Neural cell (in vitro differentiated cells): ENCODE measurements at places on chromosomes 12 and 14. TPM values are rescaled to one million over a fixed set of nuclear protein-coding genes. Genes with fewer than 3 reads are reported as not detected.

Gene KRT74
- polyA plus RNA-seq, result not detected in 2 replicates

Gene DIO3
- 49.2 and 68.3 TPM in 2 replicates for polyA plus RNA-seq

Gene SERPINA5
- polyA plus RNA-seq, result 4.7 TPM in 1 of 2 replicates, not detected in the other

Gene WNT1
- not detected in 2 replicates for polyA plus RNA-seq

Gene PAPLN
- polyA plus RNA-seq, result 0.08 and 0.14 TPM in 2 replicates

Gene LMO3
- 38.8 and 42.8 TPM in 2 replicates for polyA plus RNA-seq

Gene JAG2
- 20.3 and 31.5 TPM in 2 replicates for polyA plus RNA-seq

Gene OR4K5
- polyA plus RNA-seq, result not detected in 2 replicates

Gene KRT6A
- polyA plus RNA-seq, result not detected in 2 replicates

Gene IAPP
- polyA plus RNA-seq, result not detected in 2 replicates

Gene CACNB3
- polyA plus RNA-seq, result 123 and 129 TPM in 2 replicates

Gene TMPRSS12
- polyA plus RNA-seq, result not detected in 2 replicates

Gene KRT83
- not detected in 2 replicates for polyA plus RNA-seq

Gene CPM
- not detected in 2 replicates for polyA plus RNA-seq

Gene CACNA2D4
- polyA plus RNA-seq, result not detected in 2 replicates

Gene LRRK2
- 0.04 and 0.54 TPM in 2 replicates for polyA plus RNA-seq

Gene CCDC184
- polyA plus RNA-seq, result 35.3 and 40.2 TPM in 2 replicates

Gene POLE2
- 2.8 and 7.9 TPM in 2 replicates for polyA plus RNA-seq

Gene FAM181A
- 0.43 TPM in 1 of 2 replicates, not detected in the other for polyA plus RNA-seq

Gene CD27
- not detected in 2 replicates for polyA plus RNA-seq

Gene FAM90A1
- not detected in 2 replicates for polyA plus RNA-seq

Gene HOXC5
- polyA plus RNA-seq, result not detected in 2 replicates

Gene TTC7B
- polyA plus RNA-seq, result 14.0 and 19.9 TPM in 2 replicates

Gene SLC38A4
- not detected in 2 replicates for polyA plus RNA-seq

Gene ALX1
- polyA plus RNA-seq, result 0.43 TPM in 1 of 2 replicates, not detected in the other

Gene DNAJC22
- 0.54 and 1.1 TPM in 2 replicates for polyA plus RNA-seq

Gene GRIP1
- 41.1 and 54.9 TPM in 2 replicates for polyA plus RNA-seq

Gene HOXC10
- not detected in 2 replicates for polyA plus RNA-seq

Gene PLBD1
- not detected in 2 replicates for polyA plus RNA-seq

Gene CYP27B1
- polyA plus RNA-seq, result 0.86 and 1.4 TPM in 2 replicates

Gene RND1
- 1.3 and 5.8 TPM in 2 replicates for polyA plus RNA-seq

Gene EID3
- polyA plus RNA-seq, result 0.37 TPM in 1 of 2 replicates, not detected in the other

Gene SLC7A8
- 0.21 and 1.7 TPM in 2 replicates for polyA plus RNA-seq

Gene DEPDC4
- 1.2 TPM in 1 of 2 replicates, not detected in the other for polyA plus RNA-seq

Gene DCN
- polyA plus RNA-seq, result 0.76 TPM in 1 of 2 replicates, not detected in the other

Gene SLC6A15
- 11.4 and 13.3 TPM in 2 replicates for polyA plus RNA-seq

Gene KRT5
- not detected in 2 replicates for polyA plus RNA-seq

Gene STAT6
- not detected in 2 replicates for polyA plus RNA-seq

Gene LRP10
- polyA plus RNA-seq, result 0.22 and 1.1 TPM in 2 replicates

Gene KSR2
- 3.0 and 3.4 TPM in 2 replicates for polyA plus RNA-seq

Gene ERBB3
- 0.58 and 0.78 TPM in 2 replicates for polyA plus RNA-seq

Gene KRT6C
- polyA plus RNA-seq, result not detected in 2 replicates

Gene AKAP6
- polyA plus RNA-seq, result 15.8 and 22.8 TPM in 2 replicates

Gene COL2A1
- polyA plus RNA-seq, result 1.2 and 1.3 TPM in 2 replicates

Gene PAPOLA
- polyA plus RNA-seq, result 150 and 153 TPM in 2 replicates

Gene LMNTD1
- polyA plus RNA-seq, result not detected in 2 replicates

Gene CPSF6
- polyA plus RNA-seq, result 162 and 180 TPM in 2 replicates
